ENCODE measurements at places on chromosomes 4 and X. TPM values are rescaled to one million over a fixed set of nuclear protein-coding genes. Genes with fewer than 3 reads are reported as not detected.
A peak's percentile ranks its signal among the peaks of the same experiment; 100 is the strongest.

- H3K4me3 ChIP-seq, result peak overlapping the region; percentile 54
- peak; percentile 19 for DNase-seq
- H3K27ac ChIP-seq, result peak overlapping the region; percentile 64
- peaks cover 29% of the 10 kb centered on the region for H3K4me1 ChIP-seq
Measured at GRCh38 chrX:150547375-150548115, 20.9 kb upstream of the MTM1 start.

GRCh38 chrX:138026211-138026610 is 460.3 kb downstream of the ZIC3 start:
- no peak for DNase-seq
- no peaks in the 10 kb centered on the region for H3K36me3 ChIP-seq
- H3K4me3 ChIP-seq, result no peak overlapping the region
- H3K4me1 ChIP-seq, result no peaks in the 10 kb centered on the region

- no peaks in the 10 kb centered on the region for H3K27me3 ChIP-seq
- H3K4me3 ChIP-seq, result no peak overlapping the region
- H3K36me3 ChIP-seq, result peaks cover 3% of the 10 kb centered on the region
- DNase-seq, result no peak
Measured at GRCh38 chrX:43604753-43605152, 51.3 kb upstream of the MAOA start.

GRCh38 chrX:54639346-54640102 is 109.5 kb downstream of the GNL3L start:
- no peaks in the 10 kb centered on the region for H3K27me3 ChIP-seq
- no peaks in the 10 kb centered on the region for H3K36me3 ChIP-seq
- DNase-seq, result peak; percentile 94
- H3K4me3 ChIP-seq, result peak overlapping the region; percentile 87
- H3K27ac ChIP-seq, result peak overlapping the region; percentile 98

DNA sequence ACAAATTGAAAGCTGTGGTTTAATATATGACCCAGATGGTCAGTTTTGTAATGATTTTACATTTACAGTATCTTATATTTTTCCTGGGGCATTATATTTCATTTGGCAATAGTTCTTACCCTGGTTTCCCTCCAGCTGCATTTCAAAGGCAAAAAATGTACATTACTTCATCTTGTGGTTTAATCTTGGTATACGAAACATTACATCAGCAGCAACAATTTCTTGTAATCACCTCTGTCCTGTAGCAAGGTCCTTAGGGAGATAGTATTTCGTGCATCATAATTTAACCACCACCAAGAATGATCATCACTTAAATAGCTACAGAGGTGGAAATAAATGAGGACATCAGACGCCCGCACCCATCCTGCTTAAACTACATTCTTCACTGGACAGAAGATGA is 48.8 kb downstream of the HS6ST2 start:
- no peak for DNase-seq
- H3K4me1 ChIP-seq, result no peaks in the 10 kb centered on the region
- H3K27ac ChIP-seq, result no peak overlapping the region
- H3K4me3 ChIP-seq, result no peak overlapping the region

- no peaks in the 10 kb centered on the region for H3K4me1 ChIP-seq
- no peaks in the 10 kb centered on the region for H3K36me3 ChIP-seq
- DNase-seq, result no peak
- no peak overlapping the region for H3K4me3 ChIP-seq
- no peak overlapping the region for H3K27ac ChIP-seq
- H3K27me3 ChIP-seq, result no peaks in the 10 kb centered on the region
Measured at GRCh38 chr4:54855191-54855854, 197.6 kb downstream of the KIT start.

Gene GABRB1
- not detected for total RNA-seq

Gene VSIG1
- total RNA-seq, result 5.0 TPM

DNA sequence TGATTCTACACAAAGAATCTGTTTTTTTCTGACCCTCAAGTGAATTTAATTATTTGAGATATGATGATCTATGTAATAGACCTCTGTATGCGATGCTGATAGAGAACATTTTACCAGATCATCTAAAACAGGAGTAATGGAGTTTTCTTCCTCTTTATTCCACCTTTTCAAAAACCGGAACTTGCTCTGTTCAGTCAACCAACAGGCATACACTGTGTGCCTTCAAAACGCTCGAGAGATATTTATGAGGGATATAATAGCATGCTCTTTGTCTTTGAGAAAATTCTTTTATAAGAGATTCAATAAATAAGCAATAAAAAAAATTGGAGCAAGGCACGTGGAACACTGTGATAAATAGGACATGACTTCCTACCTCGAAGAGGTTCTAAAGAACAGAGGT is 2.0 kb downstream of the NYX start:
- H3K27ac ChIP-seq, result no peak overlapping the region
- H3K4me3 ChIP-seq, result no peak overlapping the region
- H3K4me1 ChIP-seq, result peaks cover 16% of the 10 kb centered on the region

DNA sequence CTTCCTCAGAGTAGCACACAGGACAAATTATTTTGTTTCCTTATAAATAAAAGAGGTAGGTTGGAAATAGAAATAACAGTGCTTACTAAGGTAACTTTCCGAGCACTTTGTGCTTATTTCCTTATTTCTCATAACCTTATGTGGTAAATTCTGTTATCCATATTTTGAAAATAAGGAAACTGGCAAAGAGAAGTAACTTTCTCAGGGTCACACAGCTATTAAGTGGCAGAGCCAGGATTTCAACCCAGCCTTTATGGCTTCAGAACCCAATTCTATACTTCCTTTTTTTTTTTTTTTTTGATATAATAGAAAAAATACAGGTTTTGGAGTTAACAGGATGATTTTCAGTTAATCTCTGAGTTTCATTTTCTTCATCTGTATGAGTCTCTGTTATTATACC is 3.3 kb downstream of the UTP3 start:
- no peak overlapping the region for H3K27ac ChIP-seq
- no peak overlapping the region for H3K4me3 ChIP-seq
- no peak for DNase-seq
- no peaks in the 10 kb centered on the region for H3K27me3 ChIP-seq

- H3K4me3 ChIP-seq, result no peak overlapping the region
- H3K27ac ChIP-seq, result no peak overlapping the region
- no peak for DNase-seq
- no peaks in the 10 kb centered on the region for H3K4me1 ChIP-seq
- no peaks in the 10 kb centered on the region for H3K27me3 ChIP-seq
- H3K36me3 ChIP-seq, result no peaks in the 10 kb centered on the region
Measured at GRCh38 chr4:18480342-18480741, 458.8 kb upstream of the LCORL start.

Gene GLRA3
- not detected for total RNA-seq

DNA sequence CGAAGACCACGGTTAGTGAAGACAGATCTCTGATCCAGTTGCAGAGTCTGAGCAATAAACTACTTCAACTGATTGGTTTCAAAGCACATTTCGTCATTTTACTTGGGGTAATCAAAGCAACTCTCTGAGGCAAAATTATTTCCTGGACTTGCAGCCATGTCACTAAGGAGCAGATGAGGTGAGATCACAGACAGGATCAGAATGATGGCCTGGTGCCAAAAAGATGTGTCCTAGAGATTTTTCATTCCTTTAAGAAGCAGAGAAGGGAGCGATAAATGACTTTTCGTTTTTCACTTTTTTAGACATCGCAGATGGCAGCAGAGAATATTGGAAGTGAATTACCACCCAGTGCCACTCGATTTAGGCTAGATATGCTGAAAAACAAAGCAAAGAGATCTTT is 83.9 kb downstream of the PTTG2 start:
- H3K4me3 ChIP-seq, result no peak overlapping the region
- no peak for DNase-seq
- no peak overlapping the region for H3K27ac ChIP-seq
- H3K36me3 ChIP-seq, result peaks cover 39% of the 10 kb centered on the region

Gene KDR
- total RNA-seq, result not detected

Gene SMARCA1
- not detected for total RNA-seq

DNA sequence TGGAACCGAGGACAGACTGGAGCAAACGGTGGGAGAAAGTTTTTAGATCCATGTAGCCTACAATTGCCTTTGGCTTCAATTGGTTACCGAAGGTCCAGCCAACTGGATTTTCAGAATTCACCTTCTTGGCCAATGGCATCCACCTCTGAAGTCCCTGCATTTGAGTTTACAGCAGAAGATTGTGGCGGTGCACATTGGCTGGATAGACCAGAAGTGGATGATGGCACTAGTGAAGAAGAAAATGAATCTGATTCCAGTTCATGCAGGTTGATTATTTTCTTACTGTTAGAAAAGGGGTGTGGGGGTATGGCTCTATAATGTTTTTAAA is 702 bp downstream of the KLHL5 start:
- no peak for DNase-seq
- H3K4me1 ChIP-seq, result peaks cover 12% of the 10 kb centered on the region
- no peaks in the 10 kb centered on the region for H3K27me3 ChIP-seq

- H3K4me1 ChIP-seq, result no peaks in the 10 kb centered on the region
- peaks cover 10% of the 10 kb centered on the region for H3K27me3 ChIP-seq
- H3K36me3 ChIP-seq, result no peaks in the 10 kb centered on the region
- DNase-seq, result no peak
Measured at GRCh38 chr4:109887071-109887470, 25.6 kb upstream of the EGF start.

Gene ADH6
- not detected for total RNA-seq

DNA sequence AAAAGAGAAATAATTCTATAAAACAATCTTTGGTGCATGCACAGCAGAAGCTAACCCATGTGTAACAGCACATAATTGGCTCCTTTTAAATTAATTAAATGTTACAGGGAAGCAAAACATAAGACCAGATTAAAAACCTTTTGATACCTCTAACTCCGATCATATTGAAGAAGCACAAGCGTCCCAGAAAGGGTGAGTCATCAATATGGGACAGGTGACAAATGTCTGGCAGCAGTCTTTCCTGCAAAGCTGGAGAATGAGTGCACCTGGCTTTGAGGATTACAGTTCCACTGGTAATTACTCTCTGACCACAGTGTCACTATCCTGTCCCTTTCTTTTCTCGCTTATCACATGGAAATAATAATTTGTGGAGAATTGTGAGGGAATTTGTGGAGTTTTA is 94.6 kb downstream of the FAM9B start:
- H3K27me3 ChIP-seq, result peaks cover 10% of the 10 kb centered on the region
- H3K36me3 ChIP-seq, result no peaks in the 10 kb centered on the region
- H3K4me3 ChIP-seq, result no peak overlapping the region
- DNase-seq, result no peak

All from activated CD4-positive, alpha-beta memory T cell treated with anti-CD3 and anti-CD28 coated beads, Interleukin-2, amount 10 ng/mL, durations not matched to agents 7 days and 5 days (primary cell).